Astrocyte of the spinal cord (primary cell): ENCODE measurements at places on chromosomes 2 and 18.
A peak's percentile ranks its signal among the peaks of the same experiment; 100 is the strongest.

GRCh38 chr2:101718993-101719571 lies 21.6 kb downstream of the MAP4K4 start:
- no peak for DNase-seq

- DNase-seq, result no peak
Observed at GRCh38 chr18:1392046-1392445, 487.4 kb downstream of the ADCYAP1 start.

- no peak for DNase-seq
Observed at GRCh38 chr2:218831378-218831990, at the start of gene PRKAG3. PRKAG3 (minus strand) TSS chr2:218831803.

DNA sequence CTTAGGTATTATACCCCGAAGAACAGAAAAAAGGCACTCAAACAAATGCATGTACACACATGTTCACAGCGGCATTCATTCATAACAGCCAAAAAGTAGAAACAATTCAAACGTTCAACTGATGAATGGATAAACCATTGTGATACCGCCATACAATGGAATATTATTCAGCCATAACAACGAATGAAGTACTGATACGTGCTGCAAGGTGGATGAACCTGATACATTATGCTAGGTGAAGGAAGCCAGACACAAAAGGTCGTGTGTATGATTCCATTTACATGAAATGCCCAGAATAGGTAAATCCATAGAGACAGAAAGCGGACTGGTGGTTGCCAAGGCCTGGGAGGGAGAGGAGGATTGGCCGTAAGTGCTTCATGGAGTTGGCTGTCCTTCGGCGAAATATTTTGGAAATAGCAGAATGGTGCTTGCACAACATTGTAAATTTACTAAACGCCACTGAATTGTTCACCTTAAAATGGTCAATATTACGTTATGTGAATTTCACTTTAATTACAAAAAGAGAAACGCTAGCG lies 750 bp upstream of the RMP24 start:
- no peak for DNase-seq

DNA sequence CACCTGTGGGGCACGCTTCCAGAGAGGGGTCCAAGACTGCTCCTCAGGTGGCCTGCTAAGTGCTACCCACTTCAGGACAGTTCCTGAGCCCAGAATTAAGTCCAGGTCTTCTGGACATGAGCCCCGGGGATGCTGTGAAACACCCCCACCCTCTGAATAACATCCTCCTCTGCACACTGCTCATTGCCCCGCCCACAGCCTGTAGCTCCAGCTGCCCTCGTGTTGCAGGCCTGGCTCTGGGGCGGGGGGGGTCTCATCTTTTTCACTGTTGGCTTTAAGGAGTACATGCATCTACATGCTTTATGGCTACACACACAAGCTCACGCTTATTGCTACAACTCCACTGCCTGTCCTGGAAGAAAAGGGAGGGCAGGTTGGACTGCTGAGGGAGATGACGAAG lies 92.8 kb downstream of the PTGR3 start:
- no peak for DNase-seq

GRCh38 chr2:138239902-138240491 lies 261.6 kb upstream of the SPOPL start:
- DNase-seq, result peak; percentile 41

DNA sequence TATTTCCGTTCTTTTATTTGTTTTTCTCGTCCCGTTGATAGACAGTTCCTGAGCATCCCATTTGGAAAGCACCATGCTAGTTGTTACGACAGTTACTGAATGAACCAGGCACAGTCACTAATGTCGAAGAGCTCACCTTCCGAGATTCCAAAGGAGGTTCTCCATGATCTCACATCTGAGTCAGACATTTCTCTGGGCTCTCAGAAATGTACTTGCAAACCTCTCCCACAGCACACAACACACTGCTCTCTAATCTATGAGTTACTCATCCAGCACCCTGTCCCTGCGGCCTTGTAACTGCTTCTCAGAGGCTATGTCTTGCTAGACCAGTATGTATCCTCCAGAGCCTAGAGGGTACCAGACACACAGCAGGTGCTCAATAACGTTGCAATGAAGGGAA lies 174.7 kb downstream of the DNER start:
- peak; percentile 75 for DNase-seq

DNA sequence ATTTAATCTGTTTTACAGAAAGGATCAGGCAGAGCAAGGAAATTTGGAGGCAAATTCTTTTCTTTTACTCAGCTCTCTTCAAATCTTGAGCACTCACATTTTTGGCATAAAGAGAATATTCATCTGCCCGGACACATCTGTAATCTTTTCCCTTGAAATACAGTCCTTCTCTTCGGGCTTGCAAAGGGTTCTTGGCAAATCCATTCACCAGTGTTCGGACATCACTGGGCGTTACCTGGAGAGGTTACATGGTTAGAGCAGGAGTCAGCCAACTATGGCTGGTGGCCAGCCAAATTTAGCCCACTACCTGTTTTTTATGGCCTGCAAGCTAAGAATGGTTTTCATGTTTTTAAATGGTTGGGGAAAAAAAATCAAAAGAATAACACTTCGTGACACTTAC lies 2.1 kb downstream of the PFN4 start:
- no peak for DNase-seq

DNA sequence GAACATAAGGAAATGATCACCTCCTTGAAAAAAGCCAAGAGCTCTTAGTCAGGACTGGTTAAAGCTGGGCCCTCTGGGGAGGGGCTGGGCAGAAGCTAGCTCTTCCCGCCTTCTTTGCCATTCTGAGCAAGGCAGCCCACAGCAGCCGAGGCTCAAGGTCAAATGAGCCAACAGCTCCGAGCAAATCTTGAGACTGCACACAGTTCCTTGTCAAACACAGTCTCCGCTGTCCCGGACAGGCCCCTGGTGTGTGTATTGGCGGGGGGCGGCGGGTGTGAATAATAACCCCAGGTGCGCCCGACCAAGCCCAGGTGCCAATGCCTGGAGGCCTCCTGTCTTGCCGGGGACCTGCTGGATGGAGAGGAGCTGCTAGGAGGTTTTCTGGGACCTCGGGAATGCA lies 46.4 kb upstream of the ACAA2 start:
- DNase-seq, result no peak

DNA sequence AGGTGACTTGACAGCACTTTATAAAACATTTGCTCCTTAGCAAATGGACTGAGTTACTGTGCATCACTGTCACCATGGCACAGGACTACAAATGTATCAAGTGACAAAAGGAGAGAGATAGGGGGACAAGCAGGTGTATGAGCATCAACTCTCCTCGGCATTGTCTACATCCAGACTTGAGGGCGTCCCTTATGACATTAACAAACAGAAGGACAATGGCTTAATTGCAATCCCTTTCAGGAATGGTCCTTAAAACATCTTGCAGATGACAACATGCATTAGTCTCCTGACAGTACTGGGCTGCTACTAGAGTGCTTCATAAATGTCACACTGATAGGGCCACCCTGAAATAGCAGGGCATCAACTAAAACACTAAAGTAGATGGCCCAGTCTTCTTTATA lies 198.8 kb downstream of the PDE1A start:
- no peak for DNase-seq

- no peak for DNase-seq
Observed at GRCh38 chr2:156841321-156841720, 405.1 kb downstream of the GPD2 start.

DNA sequence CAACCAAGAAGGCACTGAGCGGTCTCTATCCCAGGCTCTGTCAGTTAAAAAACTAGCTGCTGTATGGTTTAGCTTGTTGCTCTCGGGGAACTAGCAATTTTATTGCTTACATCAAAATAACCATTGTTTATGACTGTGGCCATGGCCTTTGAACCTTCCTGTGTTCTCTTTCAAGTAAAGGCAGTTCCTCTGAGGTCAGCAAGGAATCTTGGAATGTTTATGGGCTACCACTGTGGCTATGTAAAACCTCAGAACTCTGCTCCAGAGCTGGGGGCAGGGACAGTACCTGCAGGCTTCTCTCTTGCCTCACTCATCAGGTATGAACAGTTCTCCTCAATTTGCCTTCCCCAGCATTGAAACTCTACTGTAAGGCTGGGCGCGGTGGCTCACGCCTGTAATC lies 416.0 kb upstream of the NETO1 start:
- peak; percentile 87 for DNase-seq

GRCh38 chr18:22826726-22827125 lies 106.4 kb upstream of the RBBP8 start:
- peak; percentile 61 for DNase-seq

GRCh38 chr2:134718817-134719814 lies at the start of gene TMEM163:
TMEM163 (minus strand) TSS chr2:134719000.
- DNase-seq, result no peak

DNA sequence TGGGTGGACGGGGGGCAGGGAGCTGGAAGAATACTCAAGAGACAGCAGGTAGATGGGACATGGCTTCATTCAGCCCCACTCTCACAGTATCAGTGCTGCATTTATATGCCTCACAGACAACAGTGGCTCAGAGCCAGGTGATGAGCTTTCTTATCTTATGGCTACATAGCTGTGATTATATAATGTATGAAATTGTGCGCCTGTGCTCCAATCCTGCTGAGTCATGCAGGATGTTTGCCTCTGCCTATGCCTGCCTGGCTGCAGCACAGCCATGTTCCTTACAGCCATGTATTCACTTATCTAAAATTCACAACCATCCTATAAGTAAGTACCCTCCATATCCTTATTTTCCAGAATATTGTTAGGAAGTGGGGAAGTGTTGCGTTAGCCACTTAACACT lies 37.7 kb upstream of the RNF103 start:
- peak; percentile 6 for DNase-seq

DNA sequence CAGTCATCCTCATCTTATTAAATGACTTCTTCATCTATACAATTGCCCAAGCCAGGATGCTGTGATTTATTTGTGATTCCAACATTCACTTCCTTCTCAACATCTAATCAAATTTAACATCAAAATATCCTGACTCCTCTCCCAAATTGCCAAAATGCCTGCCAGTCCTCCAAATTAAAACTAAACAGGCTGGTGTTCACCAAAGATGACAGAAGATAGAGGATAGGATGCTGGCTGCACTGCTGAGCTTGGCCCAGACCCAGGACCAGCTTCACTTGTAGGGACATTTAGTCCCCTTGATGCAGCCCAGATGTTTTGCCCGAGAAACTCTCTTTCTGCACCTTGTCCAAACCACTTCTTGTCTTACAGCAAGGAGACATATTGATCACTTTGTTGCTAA lies 540.0 kb upstream of the CNTNAP5 start:
- DNase-seq, result no peak

DNA sequence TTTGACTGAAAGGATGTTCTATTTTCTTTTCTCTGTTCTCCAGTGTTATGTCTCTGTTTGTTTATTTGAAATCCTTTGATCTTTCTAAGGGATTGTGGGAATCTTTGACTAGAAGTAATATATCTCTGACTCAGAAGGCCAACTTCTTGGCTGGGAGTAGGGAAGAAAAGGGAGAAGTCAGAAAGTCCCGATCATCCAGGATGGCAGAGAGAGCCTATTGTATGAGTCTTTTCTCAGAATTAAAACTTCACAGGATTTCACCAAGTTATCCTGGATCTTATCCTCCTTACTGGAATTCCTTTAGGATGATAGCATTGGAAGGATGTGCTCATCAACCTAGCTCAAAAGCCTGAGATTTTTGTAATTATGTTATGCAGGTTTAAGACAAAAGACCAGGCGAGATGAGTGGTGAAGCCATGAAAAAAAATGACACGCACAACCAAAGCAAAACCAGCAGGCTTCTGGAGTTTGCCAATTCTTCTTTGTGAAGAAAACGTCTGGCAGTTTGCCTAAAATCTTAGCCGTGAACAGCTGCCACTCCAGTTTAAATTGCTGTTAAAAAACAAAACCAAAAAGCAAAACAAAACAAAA lies 383.6 kb upstream of the SMIM21 start:
- peak; percentile 7 for DNase-seq

- DNase-seq, result peak; percentile 16
Observed at GRCh38 chr2:187093771-187094412, 244.9 kb upstream of the ZSWIM2 start.

- peak; percentile 48 for DNase-seq
Observed at GRCh38 chr2:44715671-44716081, 225.8 kb upstream of the SIX3 start.

DNA sequence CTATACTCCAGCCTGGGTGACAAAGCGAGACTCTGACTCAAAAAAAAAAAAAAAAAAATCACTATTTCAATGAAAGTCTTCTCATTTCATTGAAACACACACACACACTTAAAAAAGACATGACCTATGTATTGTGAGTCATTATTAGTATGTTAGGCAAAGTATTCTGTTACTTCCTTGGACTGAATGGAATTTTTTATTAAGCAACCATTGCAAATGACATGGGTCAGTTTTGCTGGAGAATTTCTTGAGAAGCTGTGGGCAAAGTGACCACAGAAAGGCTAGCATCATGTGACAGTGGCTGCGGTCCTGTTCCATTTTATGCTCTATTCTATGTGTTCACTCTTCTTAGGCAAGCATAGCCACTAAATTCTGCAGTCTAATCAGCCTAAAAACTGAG lies 695.7 kb downstream of the TDRD15 start:
- no peak for DNase-seq

DNA sequence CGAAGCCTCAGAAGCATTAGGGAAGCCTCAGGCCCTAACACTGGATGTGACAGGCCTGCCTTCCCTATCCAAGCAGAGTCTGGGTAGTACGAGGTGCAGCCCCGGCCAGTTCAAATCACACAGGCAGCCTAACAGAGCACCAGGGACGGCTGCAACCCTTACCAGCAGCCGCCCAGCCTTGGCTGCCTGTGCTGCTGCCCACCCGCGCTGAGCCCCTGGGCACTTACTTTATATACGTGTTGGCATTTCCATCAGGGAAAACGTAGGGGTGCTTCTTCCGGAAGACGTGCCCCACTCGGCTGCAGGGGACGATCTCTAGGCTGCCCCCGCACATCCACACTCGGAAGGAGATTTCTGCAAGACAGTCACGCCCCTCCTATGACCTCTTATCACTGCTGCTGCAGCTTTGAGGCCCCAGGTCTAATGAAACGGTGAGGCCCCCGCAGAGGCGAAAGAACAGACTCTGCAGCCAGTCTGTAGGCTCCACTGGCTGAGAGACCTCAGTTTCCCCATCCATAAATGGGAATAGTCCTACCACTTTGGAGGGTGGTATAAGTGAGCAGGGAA lies 124.7 kb upstream of the CAPN13 start:
- DNase-seq, result no peak

DNA sequence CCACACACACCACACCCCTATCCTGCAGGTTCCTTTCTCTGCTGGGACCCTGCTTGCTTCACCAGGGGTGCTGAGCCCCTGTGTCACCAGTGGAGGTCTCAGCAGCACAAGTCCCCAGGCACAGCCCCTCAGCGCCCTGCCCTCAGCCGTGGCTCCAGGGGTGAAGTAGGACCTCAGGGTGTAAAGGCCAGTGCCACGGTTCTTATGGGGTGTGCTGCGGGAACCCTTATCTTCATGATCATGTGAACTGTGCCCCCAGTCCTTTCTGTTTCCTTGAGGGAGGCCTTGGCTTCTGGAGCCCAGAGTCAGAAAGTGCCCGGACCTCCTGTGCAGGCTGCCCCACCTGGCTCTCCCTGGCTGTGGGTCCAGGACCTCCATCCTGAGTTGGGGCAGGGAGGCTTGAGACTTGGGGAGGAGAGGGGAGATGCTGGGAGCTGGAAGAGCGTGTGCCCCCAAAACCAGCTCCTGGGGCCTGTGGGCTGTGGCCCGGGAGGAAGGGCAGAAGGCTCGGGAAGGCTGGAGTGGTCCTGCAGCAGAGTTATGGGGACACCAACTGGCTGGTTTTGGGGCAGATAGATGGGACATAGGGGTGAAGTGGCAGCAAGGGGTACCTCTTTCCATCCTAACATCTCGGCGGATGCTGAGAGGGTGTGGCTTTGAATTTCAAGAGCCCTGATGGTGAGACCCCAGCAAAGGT lies 20.2 kb upstream of the KLF11 start:
- no peak for DNase-seq
